ENCODE measurements at places on chromosomes 6 and 20.

GRCh38 chr6:50653253-50653652 is 60.1 kb upstream of the TFAP2D start:
- DNase-seq: no peak

- no peak for DNase-seq
Measured at GRCh38 chr6:159878341-159878740, 12.4 kb upstream of the MAS1 start.

- DNase-seq: no peak
Measured at GRCh38 chr6:54891536-54891935, 45.0 kb downstream of the FAM83B start.

- no peak for DNase-seq
Measured at GRCh38 chr6:87919416-87919815, 128.2 kb upstream of the SPACA1 start.

DNA sequence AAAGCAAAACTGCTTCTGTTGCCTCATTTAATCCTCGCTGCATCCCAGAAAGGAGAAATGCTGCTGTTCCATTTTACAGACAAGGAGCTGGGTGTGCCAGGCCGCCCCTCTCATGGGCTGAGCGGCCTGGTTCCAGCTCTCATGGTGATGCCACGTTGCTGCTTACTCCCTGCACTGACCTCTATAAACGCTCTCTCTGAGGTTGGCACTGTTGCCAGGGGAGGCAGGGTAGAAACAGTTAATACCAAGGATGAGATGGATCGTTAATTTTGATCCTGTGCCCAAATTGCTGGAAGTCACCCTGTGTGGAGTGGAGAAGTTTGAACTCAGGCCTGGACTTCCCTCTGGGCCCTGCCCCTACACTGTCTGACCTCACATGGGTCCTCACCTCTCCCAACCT is 25.6 kb downstream of the SIRPA start:
- no peak for DNase-seq

DNA sequence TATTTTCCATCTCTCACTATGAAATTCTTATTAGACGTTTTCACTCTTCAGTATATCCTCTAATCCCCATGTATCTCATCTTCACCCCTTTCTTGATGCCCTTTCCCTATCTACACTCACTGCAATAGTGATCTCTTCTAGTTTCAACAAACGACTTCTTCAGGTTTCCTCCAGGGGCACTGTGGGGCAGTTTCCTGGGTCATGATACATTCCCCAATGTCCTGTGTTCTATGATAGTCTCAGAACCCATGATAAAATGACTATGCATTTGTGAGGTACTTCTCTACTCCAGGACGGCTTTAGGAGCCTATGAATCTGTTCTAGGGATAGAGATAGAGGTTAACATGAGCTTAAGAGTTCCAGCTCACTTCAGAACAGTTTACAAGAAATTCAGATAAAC is 183.3 kb downstream of the FOXC1 start:
- DNase-seq: peak; percentile 19

- no peak for DNase-seq
Measured at GRCh38 chr6:80376411-80376810, 269.9 kb downstream of the BCKDHB start.

- no peak for DNase-seq
Measured at GRCh38 chr6:8030920-8031319, 33.3 kb downstream of the BLOC1S5 start.

- no peak for DNase-seq
Measured at GRCh38 chr6:124742971-124743370, 219.3 kb upstream of the RNF217 start.

DNA sequence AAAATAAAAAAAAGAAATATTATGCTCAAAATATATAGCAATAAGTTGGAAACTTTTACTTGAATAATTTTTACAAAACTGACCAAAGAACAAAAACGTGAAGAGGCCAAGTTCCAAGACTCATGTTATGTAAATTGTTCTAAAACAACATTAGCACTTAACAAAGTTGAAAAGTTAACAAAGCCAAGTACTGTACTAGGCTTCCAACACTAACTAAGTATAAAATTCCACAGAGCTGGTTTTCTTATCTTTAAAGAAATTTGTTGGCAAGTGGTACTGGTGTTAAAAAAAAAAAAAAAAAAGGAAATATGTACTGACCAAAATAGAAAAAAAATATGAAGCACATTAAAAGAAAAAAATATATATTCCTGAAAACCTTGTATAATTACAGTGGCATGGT is 127.8 kb downstream of the SLC16A10 start:
- no peak for DNase-seq

- no peak for DNase-seq
Measured at GRCh38 chr6:43311666-43312065, 3.0 kb upstream of the CRIP3 start.

DNA sequence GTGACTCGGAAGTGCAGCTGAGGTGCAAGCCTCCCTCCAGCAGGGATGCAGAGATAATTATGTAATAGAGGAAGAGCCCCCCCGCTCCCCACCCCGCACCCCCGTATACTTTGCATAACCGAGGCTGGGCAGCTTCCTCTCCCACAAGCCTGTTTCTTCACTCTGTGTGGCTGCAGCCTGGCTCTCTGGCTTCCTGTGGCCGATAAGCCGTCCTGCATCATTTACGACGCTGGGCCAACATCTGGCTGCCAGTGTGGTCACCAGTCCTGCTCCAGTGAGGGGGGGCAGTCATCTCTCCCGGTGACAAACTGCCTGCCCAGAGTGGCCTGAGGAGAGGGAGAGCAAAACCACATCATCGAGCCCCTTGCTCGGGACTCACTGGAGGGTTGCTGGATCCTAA is 59.2 kb downstream of the RBM38 start:
- DNase-seq: no peak

DNA sequence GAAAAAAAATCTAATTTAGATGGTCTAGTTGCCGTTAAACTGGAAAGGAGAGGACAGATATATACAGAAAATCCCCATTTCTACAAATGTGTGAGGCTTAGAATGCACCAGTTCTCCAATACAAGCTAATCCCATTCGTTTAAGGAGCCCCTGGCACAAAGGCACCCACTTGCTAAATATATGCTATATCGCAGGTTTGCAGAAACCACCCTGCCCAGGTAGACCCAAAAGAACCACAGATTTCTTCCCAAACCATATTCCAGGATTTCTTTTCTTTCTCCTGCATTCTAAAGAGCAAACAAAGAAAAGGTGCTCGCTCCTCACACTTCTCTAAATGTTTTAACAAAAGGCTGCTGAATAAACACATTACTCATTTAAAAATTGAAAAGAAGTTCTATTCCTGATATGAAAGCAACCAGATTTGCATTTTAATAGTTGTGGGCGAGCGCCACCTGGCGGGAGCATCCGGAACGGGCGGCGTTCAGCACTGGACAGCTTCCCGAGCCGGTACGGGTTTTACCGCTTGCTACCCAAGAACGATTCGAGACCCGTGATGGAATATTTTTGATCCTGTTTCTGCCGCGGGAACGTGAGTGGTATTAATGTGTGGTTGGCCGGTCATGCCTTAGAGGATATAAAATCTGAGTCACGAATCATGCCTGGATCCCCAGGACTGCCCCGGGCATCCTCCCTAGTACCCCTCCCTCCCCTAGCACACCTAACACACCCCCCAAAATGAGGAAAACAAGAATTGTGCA is 2.1 kb downstream of the PTPRT start:
- DNase-seq: peak; percentile 77

GRCh38 chr6:34229877-34230276 is 6.8 kb upstream of the HMGA1 start:
- no peak for DNase-seq

- DNase-seq: peak; percentile 57
Measured at GRCh38 chr6:42901538-42901957, 14.3 kb upstream of the PTCRA start.

DNA sequence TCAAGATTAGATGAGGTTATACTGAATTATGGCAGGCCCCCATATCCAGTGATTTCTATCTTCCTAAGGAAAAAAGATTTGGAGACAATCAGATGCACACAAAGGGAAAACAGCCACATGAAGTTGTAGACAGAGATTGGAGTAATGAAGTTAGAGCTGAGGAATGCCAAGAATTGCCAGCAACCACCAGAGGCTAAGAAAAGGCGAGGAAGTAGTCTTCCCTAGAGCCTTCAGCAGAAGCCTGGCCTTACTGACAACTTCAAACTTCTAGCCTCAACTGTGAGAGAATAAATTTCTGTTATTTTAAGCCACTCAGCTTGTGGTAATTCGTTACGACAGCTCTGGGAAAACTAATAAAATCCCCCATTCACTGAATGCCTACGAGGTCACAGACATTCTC is 473.9 kb downstream of the COL12A1 start:
- no peak for DNase-seq

DNA sequence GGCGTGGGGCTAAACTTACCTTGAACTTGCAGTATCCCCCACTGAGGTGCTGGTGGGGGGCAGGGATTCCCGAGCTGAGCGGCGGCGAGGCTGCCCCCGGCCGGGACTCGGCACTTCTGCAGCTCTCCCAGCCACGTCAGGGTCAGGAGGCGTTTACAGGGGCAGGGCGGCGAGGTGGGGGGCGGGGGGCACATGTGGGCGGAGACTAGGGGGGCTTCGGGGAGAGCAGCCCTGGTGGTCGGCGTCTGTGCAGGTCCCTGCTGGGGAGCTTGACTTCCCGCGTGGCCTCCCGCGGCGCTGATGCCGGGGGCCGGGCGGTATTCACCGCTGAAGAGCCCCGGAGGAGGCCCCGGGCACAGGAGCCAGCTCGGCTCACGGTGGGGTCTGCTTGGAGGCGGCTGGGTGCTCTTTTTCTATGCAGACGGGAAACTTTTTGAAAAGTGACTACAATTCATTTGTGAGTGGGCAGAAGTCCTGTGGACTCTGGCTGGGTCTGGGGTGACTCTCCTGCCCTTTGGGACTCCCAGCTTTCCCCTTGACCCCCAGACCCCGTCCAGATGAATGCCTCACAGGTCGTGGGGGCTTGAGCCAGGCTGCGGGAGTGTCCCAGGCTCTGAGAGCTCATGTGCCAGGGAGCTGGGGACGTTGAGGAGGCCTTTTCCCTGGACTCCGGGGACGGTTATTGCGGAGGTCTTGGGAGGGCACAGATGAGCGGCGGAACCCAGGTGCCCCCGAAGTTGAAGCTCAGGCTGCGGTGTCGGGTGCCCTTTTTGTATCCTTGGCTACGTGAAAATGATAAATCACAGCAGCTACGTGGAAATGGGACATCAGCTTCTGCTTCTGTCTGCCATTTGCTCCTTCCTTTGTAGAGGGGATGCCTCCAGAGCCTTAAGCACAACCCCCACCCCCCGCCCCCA is 75.9 kb upstream of the GATA5 start:
- no peak for DNase-seq

- DNase-seq: no peak
Measured at GRCh38 chr6:168159506-168159905, 80.5 kb upstream of the FRMD1 start.

GRCh38 chr6:46440641-46441040 is 50.6 kb downstream of the RCAN2 start:
- DNase-seq: no peak

- DNase-seq: no peak
Measured at GRCh38 chr6:137570393-137570792, 76.2 kb upstream of the OLIG3 start.

GRCh38 chr20:32468860-32469259 is 110.7 kb downstream of the ASXL1 start:
- DNase-seq: no peak

DNA sequence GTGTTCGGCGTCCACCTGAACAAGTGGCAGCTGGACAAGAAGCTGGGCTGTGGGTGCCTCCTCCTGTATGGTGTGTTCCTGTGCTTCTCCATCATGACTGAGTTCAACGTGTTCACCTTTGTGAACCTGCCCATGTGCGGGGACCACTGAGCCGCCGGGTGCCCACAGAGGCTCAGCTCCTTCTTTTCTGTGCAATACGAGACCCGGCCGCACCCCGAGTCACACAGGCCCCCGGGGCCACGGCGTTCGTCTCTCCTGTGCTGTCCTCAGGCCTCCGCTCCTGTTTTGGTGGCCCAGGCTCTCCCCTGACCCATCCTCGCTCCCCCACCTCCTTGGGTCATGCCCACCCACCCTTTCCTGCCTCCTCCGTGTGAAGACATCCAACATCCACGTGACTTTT is 37.1 kb upstream of the RIN2 start:
- no peak for DNase-seq

GRCh38 chr20:45268531-45268930 is 14.2 kb upstream of the SLPI start:
- no peak for DNase-seq

- DNase-seq: no peak
Measured at GRCh38 chr6:124941259-124941658, 21.0 kb upstream of the RNF217 start.

DNA sequence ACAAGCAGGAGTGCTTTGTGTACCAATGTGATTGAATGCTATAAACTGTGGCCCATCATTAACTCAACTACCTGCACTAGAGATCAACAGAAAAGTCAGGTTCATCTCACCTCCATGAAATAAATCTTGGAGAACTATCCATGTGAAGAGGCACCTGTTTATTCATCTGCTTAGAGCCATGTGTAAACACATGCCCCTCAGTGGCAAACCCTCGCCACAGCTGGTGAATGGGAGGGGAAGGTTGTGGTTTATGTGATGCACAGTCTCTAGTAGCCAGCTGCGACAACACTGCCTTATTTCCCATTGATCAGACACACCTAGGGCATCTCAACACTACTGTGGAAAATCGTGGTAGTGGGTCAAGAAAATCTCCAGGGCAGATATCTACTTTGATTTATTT is 640.2 kb downstream of the PTPRT start:
- DNase-seq: no peak

- DNase-seq: no peak
Measured at GRCh38 chr20:11018668-11019170, 344.9 kb upstream of the JAG1 start.

GRCh38 chr6:5536644-5537043 is 275.3 kb downstream of the FARS2 start:
- no peak for DNase-seq

GRCh38 chr20:55449091-55449490 is 556.2 kb downstream of the CBLN4 start:
- DNase-seq: no peak

GRCh38 chr6:134744301-134744700 is 205.6 kb downstream of the ALDH8A1 start:
- DNase-seq: no peak

GRCh38 chr6:40194447-40195170 is 260.3 kb upstream of the MOCS1 start:
- DNase-seq: no peak

GRCh38 chr6:53699462-53699861 is 33.9 kb upstream of the KLHL31 start:
- no peak for DNase-seq

GRCh38 chr6:4124351-4124750 is 11.0 kb downstream of the ECI2 start:
- DNase-seq: no peak

DNA sequence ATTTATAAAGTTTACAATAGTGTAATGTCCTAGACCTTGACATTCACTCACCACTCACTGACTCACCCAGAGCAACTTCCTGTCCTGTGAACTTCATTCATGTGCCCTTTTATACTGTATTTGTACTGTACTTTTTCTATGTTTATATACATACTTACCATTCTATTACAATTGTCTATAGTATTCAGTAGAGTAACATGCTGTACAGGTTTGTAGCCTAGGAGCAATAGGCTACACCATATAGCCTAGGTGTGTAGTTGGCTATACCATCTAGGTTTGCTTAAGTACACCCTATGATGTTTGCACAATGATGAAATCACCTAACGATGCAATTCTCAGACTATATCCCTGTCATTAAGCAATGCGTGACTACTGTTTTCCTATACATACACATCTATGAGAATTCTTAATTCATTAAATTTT is 17.5 kb downstream of the EDEM2 start:
- no peak for DNase-seq

Data from activated CD4-positive, alpha-beta T cell treated with anti-CD3 and anti-CD28 coated beads, Interleukin-2, amount 50 U/mL, for 48 hours (primary cell).